ENCODE measurements at places on chromosomes 11 and 22.

DNA sequence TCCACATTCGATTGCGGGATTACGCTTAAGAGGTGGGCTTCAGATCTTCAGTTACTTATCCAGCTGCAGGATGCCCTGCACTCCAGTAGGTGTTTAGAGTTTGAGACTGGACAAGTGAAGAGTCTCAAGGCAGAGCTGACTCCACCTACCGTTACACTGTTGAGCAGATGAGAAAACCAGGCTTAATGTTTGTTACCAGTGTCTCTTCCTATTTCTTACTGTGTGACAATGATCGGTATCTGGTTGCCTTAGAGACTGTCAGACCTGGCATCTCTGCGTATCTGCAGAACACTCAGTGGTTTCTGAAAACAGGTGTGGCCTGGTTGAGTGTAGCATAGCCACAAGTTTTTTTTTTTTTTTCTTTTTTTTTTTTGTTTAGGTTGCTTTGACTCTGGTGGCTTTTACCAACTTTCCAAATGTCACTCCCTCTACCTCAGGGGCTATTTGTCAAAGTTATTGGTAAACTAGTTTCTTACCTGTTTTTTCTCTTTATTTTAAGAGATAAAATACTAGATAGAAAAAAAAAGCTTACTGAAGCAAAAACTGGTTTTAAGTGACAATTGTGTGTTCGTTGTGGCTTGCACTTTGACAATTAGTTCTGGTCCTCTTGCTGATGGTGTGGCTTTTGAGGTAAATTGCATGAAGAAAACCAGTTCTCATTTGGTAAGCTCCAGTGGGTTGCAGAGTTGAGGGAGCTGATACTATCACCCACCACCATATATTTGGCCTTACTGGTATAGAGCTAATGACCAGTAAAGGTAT, 284.8 kb downstream of the ETS1 start:
- no peak for DNase-seq

DNA sequence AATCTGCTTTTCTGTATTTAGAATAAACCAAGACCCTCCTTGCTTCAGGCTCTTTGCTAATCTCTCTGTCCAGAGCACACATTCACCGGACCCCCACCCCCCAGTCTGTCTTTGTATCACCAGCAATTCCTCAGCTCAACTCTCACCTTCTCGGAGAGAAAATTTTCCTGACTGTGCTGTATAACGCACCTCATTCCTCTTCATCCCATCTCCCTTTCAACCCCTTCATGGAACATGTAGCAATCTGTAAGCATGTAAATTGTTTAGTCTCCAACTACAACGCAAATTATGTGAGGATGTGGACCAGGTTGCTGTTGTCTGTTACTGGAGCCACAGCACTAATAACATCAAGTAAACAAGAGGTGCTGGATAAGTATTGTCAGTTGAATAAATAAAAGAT, 349.8 kb downstream of the DCDC1 start:
- DNase-seq: no peak

- no peak for DNase-seq
These were observed 308.0 kb upstream of the ZC3H12C start for GRCh38 chr11:109785198-109785597.

GRCh38 chr22:38828191-38828590, 15.6 kb downstream of the NPTXR start:
- no peak for DNase-seq

- DNase-seq: no peak
These were observed 365 bp downstream of the MGAT3 start for GRCh38 chr22:39457198-39457555.

DNA sequence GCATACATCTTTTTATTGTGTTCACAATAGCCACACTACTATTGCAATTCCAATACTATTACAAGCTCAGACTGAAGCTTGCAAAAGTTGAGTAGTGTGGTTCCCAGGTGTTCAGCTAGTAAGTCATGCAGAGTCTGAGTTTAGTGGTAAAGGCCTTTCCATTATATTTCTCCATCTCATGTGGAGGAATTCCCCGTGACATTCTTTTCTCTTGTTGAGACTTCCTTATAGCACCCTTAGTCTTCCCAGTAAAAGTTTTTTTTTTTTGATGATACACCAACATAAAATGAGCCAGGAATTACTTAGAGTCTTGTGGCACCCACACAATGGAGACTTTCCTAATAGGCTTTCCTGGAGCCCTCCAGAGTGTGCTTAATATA, 110.8 kb downstream of the UVRAG start:
- DNase-seq: no peak

- DNase-seq: no peak
These were observed 30.7 kb upstream of the USP47 start for GRCh38 chr11:11810764-11811726.

- DNase-seq: peak; percentile 82
These were observed at the start of gene KIAA0930 for GRCh38 chr22:45240810-45241631. Gene KIAA0930 (minus strand): TSS chr22:45240894. CDS start chr22:45240703, 191 bp downstream.

GRCh38 chr11:17350455-17351171, 987 bp upstream of the NCR3LG1 start:
- no peak for DNase-seq
